D341Med (cell line): ENCODE measurements at places on chromosomes 4 and X.

DNA sequence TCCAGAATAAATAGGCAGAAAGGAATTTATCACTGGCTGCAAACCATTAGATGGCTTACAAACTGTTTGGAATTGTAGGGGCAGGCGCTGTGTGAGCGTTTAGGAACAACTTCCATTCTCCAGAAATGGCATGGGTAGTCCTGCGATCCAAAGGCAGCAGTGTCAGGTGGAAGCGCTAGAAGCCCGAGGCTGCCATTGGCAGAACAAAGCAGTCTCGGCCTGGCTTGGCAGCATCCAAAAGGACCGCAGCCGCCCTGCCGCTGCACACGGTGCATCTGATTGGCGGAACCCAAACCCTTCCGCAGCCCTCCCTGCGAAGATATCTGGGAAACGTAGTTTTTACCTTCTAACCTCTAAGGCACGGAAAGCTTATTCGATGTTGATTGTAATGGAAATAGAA is 23.6 kb upstream of the YTHDC1 start:
- no peak for DNase-seq

DNA sequence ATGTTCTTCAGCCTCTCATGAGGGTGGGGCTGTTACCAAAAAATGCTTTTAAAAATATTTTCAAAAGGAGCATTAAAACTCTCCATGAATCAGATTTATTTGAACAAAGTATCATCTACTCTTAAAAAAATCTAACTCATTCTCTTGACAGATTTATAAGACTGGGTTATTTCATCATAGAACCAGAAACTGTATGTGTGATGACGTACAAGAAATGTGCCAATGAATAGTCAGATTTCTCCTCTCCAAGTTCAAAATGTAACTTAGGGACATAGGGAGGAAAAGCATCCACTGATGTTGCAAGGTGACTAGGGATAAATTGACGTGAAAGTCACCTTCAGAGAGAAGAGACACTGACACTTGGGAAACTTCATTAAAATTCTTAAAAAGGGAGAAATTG is 89.1 kb upstream of the CLNK start:
- DNase-seq = no peak

DNA sequence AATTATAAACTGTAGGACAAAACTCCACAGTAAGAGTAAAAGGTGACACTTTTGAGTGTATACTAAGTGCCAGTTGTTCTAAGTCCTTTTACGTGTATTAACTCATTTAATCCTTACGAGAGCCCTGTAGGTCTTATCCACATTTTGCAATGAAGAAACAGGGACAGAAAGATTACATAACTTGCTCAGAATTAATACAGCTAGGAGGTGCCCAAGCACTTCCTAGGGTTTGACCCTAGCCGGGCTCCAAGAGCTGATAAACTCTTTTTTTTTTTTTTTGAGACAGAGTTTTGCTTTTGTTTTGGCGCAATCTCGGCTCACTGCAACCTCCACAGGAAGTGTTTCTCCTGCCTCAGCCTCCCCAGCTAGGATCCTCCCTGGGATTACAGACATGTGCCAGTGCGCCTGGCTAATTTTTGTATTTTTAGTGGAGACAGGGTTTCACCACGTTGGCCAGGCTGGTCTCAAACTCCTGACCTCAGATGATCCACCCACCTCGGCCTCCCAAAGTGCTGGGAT is 110.4 kb downstream of the UBE2K start:
- DNase-seq = no peak

DNA sequence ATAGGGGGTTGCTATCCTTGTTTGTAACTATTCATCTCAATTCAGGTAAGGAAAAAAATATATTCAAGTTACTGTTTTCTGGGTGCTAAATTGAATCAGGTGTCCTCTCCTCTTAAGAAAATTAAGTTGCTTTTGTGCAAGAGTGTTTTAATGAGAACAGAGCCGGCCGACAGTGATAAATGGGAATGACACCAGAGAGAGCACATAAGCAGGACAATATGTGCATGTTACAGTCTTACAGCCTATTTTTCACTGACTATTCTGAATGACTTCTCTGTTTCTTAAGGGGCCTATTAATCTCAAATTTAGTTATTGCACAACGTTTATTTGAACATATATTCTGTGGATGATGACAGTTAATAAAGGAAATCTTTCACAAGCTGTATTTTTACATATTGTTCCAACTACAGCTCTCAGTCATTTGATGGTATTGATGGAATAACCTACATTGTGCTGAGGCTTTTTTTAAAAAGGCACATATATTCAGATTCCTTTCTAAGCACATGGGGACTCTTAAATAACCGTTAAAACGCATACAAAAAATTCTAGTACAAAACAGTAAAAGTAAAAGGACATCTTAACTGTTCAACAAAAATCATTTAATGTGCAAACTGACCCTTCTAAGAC is 68.4 kb downstream of the SLC10A7 start:
- DNase-seq = no peak

GRCh38 chrX:123450222-123450621 is 266.1 kb downstream of the GRIA3 start:
- peak; percentile 9 for DNase-seq

GRCh38 chr4:100493756-100494155 is 24.1 kb downstream of the EMCN start:
- no peak for DNase-seq
